Activated T-helper 2 cell treated with anti-CD3 and anti-CD28 coated beads, Interferon-gamma antibody, Interleukin-2, Interleukin-4, amounts not matched to agents 10 μg/mL and 5 μg/mL and 100 μg/mL, durations not matched to agents 14 hours and 24 hours and 36 hours (primary cell): ENCODE measurements at places on chromosomes 12 and 14.

- no peak for DNase-seq
These were observed 2.7 kb downstream of the KMT2D start for GRCh38 chr12:49057888-49058287.

- DNase-seq, result no peak
These were observed 226.8 kb upstream of the HMGA2 start for GRCh38 chr12:65597527-65597926.

DNA sequence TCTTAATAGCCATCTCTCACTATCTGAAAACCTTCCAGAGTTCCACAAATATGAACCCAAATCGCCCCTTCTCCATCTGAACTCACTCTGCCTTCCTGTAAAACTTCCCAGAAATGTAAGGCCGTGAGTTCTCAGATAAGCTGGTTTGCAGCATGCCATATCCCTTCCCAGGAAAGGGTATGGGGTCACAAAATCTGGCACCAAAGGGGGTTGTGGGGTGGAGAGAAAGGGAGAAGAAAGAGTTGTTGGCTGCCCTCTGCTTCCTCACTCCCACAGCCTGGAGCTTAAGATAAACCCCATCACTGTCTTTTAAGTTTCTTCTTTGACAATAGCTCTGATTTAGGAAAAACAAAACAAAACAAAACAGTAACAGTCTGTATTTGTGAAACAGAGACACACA lies 10.7 kb downstream of the TMTC1 start:
- no peak for DNase-seq

GRCh38 chr12:71333418-71333817 lies 106.2 kb upstream of the LGR5 start:
- no peak for DNase-seq

- DNase-seq, result no peak
These were observed 22.2 kb upstream of the EDDM3A start for GRCh38 chr14:20723488-20723887.

DNA sequence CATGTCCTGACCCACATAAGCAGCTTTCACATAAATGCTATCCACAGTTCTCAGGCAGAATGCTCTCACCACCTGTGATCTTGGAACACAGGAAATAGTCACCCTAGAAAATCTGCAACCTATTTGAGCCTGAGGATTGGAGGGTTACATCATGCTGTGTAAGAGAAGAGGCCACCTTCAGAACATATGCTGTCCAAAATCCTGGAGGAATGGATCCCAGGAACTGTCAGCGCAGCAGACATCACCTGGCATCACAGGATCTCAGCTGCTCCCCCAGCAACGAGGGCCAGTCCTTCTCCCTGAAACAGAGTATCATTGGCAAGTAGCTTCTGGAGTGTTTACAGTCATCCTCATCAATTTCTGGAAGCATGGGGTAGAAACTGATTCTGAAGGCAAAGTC lies 63.2 kb upstream of the LTA4H start:
- DNase-seq, result no peak

GRCh38 chr12:124518051-124518932 lies 49.1 kb downstream of the NCOR2 start:
- no peak for DNase-seq

- no peak for DNase-seq
These were observed 34.8 kb upstream of the CD9 start for GRCh38 chr12:6165395-6165794.
